BE2C (cell line): ENCODE measurements at places on chromosomes 16 and 17.

- no peak for DNase-seq
Observed at GRCh38 chr17:55266958-55267688, 2.4 kb downstream of the HLF start.

GRCh38 chr16:13080531-13080930, 179.1 kb downstream of the SHISA9 start:
- no peak for DNase-seq

- DNase-seq = no peak
Observed at GRCh38 chr17:57538736-57539456, 206.2 kb downstream of the CCDC182 start.

- no peak for DNase-seq
Observed at GRCh38 chr16:50842013-50842505, 100.2 kb downstream of the CYLD start.

DNA sequence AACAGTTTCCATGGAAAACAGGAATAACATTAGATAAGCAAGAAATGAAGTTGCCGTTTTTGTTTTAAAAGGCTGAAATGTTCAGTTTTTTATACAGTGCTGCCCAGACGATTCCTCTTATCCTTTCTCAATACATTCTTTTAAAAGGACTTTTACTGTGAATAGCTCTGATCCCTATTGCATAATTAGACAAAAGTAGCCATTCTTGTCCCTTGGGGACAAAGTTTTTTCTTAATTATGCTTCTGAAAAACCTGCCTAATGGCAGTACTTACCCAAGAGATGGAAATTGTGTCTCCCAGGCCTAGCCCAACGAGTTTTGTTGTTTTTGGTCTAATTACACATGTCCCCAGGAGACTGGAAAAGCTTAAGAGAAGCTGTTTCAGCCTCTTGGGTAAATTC, 27.6 kb downstream of the NXPH3 start:
- no peak for DNase-seq

DNA sequence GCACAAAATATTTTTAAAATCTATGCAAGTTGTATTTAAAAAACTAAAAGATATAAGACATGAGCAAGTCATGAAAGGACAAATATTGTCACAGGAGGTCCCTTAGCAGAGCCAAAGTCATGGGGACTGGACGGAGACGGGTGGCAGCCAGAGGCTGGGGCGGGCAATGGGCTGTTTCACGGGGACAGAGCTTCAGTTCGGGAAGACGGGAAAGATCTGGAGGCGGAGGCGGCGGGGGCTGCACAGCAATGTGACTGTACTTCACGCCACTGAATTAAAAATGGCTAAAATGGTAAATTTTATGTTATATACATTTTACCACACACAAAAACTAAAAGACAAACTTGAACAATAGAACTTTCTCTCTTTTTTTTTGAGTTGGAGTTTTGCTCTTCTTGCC, 60.0 kb upstream of the METRNL start:
- no peak for DNase-seq

DNA sequence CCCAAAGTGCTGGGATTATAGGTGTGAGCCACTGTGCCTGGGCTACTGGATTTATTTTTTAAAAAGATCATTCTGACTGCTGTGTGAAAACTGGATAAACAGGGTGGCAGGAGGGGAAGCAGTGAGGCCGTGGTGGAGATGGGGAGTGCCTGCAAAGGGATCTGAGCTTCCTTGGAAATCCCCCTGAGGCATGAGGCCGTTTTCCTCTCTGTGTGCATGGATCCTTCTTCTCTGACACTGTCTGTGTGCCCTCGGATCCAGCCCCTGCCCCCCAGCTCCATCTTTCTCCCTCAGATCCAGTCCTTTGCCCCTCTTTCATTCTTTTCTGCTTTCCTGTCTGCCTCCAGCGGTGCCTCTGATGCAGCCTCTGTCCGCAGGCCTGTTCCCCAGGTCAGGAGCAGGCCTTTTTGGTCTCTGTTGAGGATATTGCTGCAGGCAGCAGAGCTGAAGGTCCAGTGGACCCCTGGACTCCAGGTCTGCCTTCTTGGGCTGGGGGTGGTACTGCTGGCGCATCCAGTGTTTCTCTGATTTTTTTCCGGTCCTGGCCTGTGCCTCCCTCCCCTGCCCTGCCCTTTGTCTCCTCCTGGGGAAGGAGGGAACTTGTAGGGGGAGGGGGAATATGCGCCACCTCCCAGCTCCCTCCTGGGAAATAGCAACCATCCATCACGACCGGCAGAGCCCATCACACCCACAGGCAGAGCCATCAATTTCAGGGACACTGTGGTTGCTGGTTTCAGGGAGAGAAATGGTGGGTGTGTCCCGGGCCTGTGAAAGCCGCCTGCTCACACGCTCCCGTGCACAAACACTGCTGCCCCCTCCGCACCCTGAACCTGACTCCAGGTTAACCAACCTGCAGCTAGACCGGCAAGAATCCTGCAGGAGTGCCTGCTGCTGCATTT, 17.0 kb downstream of the MGAT5B start:
- peak; percentile 62 for DNase-seq

DNA sequence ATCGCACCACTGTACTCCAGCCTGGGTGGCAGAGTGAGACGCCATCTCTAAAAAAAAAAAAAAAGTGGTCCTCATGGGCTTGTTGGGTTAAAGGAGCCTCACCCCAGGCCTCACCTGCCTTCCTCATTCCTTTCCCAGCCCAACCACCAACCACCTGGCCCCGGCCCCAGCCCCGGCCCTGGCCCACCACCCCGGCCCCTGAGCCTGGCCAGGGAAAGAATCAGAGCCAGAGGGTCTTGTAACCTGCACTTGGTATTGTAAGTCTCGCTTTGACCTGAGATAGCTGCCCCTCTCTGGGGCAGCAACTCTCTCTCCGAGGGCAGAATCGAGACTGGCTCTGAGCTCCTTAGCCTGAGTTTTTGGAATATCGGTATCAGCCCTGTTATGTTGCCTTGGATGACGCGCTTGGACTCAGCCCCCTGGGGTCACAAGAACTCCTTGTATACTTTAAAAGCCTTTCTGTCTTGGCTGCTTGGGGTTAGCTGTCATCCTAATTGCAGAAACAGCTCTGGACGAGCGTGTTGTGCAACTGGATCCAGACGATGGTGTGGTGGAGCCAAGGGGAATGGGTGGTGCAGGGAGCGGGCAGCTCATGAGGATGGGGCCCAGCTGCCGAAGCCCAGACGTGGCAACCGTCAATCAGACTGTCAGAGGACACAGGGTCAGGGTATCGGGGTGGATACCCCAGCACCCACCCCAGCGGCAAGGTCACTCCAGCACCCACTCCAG, 14.6 kb downstream of the SMTNL2 start:
- DNase-seq = no peak

DNA sequence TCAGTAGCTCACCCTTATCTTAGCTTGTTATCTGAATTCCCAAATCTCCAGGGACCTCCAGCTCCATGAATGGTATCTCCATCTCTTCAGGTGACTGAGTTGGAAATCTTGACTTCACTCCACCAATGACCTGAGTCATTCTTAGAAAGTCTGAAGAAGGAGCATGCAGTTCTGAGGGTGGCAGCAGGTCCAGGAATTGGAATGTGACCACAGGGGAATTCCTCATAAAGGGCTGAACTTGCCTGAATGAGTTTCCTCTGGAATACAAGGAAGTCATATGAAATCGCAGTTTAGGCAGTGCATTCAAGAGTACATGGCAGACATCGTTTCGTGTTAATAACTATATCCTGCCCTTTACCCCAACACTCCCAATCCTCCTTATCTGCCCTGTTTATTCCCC, 12.5 kb upstream of the PYY start:
- no peak for DNase-seq

- DNase-seq = no peak
Observed at GRCh38 chr16:89401641-89402445, 88.5 kb downstream of the ANKRD11 start.

DNA sequence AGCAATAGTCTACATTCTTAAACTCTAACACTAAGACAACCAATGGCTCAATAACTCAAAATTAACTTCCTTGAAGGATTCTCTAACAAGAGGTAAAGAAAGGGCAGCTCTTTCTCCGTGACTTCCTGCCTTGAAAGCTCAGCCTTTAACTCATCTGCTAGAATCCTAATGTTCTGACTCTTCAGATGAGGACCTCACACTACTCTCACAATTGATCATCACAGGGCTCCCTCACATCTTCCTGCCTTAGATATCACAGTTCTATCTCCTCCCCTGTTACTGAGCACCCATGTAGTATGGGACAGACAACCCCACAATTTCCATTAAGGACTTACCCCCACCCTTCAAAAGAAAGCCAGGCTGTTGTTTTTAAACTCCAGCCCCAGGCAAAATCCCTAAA, 33.5 kb downstream of the SMURF2 start:
- DNase-seq = no peak

- peak; percentile 51 for DNase-seq
Observed at GRCh38 chr17:41982026-41982760, 15.6 kb downstream of the CNP start.

DNA sequence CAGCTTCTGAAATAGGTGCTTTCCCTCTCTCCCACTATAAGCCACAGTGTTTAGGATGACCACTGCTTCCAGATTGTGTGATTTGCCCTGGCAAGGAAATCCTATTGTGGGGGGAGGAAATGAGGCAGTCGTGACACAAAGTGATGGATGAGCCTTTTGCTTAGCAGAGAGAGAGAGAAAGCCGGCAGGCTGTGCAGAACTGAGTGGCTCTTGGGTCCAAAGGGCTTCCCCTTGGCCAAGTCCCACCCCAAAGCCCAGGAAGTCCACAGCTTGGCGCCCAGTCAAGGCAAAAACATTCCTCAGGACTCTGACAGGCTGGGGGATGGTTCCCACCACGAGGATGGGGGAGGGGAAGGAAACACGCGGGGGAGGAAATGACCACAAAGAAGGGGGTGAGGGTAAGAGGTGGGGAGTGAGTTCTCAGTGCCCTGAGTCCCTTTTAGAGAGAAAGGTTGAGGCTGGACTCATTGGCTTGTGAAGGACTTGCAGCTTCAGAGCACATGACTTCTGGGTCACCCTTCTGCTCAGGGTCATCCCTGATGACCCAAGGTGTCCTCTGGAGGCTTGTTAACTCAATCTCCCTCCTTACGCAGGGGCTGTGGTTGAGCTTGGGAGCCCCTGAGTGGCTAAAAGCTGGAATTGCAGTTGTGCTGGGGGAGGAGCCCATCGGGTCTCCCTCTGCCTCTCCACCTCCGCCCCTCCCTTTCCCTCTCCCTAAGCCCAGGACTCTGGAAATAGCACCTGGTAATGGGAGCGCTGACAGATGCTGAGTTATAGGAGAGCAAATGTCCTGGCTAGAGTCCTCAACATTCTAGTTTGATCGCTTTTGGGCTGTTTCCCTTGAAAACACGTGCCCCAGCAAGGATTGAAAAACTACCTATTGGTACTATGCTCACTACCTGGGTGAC, 10.3 kb upstream of the MSL1 start:
- DNase-seq = peak; percentile 89

GRCh38 chr16:83588070-83588469, 219.7 kb upstream of the HSBP1 start:
- no peak for DNase-seq

DNA sequence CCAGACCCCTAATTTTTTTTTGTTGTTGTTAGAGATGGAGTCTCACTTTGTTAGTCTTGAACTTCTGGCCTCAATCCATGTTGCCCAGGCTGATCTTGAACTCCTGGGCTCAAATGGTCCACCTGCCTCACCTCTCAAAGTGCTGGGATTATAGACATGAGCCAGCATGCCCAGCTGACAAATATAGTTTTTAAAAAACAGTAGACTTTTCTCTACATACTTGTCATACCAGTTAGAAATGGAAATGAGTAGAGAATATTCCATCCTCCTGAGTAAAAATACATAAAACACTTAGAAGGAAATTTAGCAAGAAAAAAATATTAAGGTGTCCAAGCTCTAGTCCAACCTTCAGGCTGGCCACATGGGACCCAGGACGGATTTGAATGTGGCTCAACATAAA, 21.4 kb downstream of the C16orf78 start:
- DNase-seq = no peak

DNA sequence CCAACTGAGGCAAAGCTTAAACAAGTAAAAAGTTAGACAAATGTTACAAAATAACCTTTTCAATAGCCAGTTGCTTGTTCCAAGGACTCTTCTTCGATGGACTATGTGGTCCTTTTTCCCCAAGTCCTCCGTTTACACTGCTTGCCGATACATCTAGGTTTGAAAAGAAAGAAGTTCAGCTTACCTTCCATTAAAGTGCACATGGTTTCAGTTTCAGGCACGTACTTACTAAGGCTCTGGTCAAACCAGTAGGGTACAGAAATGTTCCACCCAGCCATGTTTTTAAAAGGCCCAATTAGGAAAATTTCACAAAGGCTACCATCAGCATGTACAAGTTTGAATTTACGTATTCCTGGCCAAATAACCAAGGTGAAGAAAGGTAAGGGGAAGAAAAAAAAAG, 2.1 kb downstream of the SRSF2 start:
- no peak for DNase-seq

DNA sequence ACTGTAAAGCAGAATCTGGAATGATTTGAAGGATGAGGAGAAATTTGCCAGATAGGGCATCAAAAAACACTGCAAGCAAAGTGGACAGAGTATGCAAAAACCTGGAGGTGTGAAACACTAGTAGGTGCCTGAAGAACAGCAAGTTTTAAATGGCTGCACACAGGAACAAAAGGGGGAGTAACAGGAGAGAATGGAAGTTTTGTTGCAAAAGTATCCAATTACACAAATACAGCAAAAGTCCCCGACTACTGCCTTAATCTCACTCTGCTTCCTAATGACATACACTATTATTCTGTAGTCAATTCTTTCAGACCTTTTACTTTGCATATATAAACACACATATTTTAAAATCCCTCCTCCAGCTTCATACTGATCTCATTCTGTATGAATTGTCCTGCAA, 1.5 kb downstream of the HEATR6 start:
- no peak for DNase-seq

GRCh38 chr17:4908711-4909496, 6.0 kb upstream of the CHRNE start:
- peak; percentile 85 for DNase-seq

DNA sequence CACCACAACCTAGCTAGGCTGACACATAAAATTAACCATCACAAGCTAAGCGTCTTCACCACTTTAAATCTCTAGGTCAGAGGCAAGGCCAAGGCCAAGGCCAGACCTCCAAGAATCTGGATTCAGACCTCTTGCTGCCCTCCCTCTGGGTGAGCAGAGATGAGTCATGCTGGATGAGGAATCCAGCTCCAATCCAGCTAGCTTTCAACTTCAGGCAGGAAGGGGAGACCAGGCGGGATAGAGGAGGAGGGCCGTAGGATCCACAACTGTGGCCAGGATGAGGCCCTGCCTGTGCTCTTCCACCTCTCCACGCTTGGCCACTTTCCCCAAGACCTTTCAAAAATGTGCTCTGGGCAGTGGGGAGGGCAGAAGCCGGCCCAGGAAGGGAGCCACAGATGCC, 14.7 kb downstream of the LRRC75A start:
- no peak for DNase-seq

DNA sequence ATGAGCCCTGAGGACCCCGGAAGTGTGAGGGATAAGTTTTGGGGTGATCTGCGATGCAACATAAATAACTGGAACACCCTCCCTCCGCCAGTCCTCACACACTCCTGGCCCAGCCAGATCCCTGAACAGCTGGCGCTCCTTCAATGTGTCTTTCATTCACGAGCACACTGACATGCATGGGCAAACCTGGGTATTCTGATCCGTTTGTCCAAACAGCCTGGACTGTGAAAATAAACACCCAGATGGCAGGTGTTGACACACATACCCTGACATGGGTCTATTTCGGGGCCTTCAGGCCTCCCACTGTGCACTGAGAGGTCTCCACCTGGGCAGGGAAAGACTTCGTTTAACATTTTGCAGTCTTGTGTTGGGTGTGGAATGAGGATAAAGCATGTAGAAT, 3.0 kb upstream of the CPNE2 start:
- no peak for DNase-seq

GRCh38 chr16:53099318-53100130, 44.7 kb downstream of the CHD9 start:
- peak; percentile 99 for DNase-seq
